ENCODE measurements at places on chromosomes 12 and 14. TPM values are rescaled to one million over a fixed set of nuclear protein-coding genes. Genes with fewer than 3 reads are reported as not detected.

MYBPC1 gene
- 0.08 TPM for polyA plus RNA-seq

COCH gene
- 8.5 TPM for polyA plus RNA-seq

TBX3 gene
- 1.7 TPM for polyA plus RNA-seq

KRT72 gene
- polyA plus RNA-seq = not detected

B4GALNT3 gene
- polyA plus RNA-seq = 13.6 TPM

OTOGL gene
- 0.42 TPM for polyA plus RNA-seq

MRPL52 gene
- polyA plus RNA-seq = 57.1 TPM

- H3K27me3 ChIP-seq = no peaks in the 10 kb centered on the region
- H3K36me3 ChIP-seq = no peaks in the 10 kb centered on the region
- no peak overlapping the region for H3K4me3 ChIP-seq
- H3K27ac ChIP-seq = no peak overlapping the region
Observed at GRCh38 chr12:45416126-45416525, 200.2 kb downstream of the ANO6 start.

DNA sequence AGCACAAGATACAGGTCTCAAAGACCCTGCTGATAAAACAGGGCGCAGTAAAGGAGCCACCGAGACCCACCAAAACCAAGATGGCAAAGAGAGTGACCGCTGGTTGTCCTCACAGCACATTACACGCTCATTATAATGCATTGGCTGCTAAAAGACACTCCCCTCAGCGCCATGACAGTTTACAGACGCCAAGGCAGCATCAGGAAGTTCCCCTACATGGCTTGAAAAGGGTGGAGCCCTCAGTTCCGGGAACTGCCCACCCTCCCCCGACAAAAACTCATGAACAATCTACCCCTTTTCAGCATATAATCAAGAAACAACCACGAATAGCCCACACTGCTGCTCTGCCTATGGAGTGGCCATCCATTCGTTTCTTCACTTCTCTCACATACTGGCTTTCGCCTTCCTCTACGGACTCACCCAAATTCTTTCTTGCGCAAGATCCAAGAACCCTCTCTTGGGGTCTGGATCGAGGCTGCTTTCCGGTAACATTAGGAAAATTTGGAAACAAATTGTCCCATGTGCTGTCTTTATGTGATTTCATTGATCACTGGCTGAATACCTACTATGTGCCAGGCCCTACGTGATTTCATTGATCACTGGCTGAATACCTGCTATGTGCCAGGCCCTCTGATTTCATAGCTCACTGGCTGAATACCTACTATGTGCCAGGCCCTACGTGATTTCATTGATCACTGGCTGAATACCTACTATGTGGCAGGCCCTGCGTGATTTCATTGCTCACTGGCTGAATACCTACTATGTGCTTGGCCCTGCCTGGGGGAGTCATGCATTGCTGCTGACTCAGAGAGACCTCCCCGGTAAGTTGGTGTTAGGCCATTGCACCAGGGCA, 126.4 kb downstream of the PIWIL1 start:
- no peaks in the 10 kb centered on the region for H3K27me3 ChIP-seq
- H3K36me3 ChIP-seq = no peaks in the 10 kb centered on the region
- H3K4me1 ChIP-seq = no peaks in the 10 kb centered on the region
- H3K4me3 ChIP-seq = no peak overlapping the region
- no peak for DNase-seq
- H3K27ac ChIP-seq = no peak overlapping the region

DNA sequence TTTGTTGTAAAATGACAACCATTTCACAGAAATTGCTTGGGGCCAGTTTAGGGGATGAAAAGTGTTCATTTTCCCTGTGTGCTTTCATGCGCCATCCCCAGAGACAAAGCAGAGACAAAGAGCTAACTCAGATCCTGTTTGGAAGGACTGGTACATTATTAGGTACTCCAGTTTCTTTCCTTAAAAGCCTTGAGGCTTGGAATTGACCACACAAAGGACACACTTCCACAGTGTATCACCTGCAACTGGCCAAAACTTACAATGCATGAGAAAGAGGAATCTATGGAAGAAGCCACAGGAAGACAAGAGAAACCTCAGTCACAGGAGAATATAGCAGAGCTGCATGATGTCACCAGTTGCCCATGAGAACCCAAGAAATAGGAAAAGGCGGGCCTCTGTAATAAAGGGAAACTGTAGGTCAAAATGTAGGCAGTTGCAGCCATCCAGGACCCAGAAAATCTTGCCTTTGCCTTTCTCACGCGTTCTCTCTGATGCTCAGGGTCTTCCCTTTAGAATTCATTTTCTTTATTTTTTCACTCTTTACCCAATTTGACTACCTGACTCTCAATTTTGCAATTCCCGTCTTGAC, 339.0 kb downstream of the RMST start:
- no peaks in the 10 kb centered on the region for H3K36me3 ChIP-seq
- no peaks in the 10 kb centered on the region for H3K4me1 ChIP-seq
- no peak overlapping the region for H3K4me3 ChIP-seq

DNA sequence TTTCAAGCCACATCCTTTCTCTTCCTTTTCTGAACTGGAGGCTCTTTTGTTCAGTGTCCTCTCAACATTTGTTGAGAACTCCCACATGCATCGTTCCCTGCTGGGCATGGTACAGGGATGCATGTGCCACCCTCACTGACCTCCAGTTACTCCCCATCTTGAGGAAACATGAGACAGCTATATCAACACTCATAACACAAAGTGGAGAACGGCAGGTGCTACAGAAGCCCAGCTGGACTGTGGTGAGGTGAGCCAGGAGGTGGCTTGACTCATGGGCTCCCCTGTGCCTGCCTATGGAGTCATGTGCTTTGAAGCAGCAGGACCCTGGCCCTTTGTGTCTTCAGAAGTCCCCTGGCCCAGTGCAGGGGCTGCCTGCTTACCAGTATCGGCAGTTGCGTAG, 9.7 kb downstream of the MYH6 start:
- H3K27ac ChIP-seq = no peak overlapping the region
- H3K27me3 ChIP-seq = no peaks in the 10 kb centered on the region
- DNase-seq = no peak
- H3K36me3 ChIP-seq = no peaks in the 10 kb centered on the region
- H3K4me1 ChIP-seq = no peaks in the 10 kb centered on the region

DNA sequence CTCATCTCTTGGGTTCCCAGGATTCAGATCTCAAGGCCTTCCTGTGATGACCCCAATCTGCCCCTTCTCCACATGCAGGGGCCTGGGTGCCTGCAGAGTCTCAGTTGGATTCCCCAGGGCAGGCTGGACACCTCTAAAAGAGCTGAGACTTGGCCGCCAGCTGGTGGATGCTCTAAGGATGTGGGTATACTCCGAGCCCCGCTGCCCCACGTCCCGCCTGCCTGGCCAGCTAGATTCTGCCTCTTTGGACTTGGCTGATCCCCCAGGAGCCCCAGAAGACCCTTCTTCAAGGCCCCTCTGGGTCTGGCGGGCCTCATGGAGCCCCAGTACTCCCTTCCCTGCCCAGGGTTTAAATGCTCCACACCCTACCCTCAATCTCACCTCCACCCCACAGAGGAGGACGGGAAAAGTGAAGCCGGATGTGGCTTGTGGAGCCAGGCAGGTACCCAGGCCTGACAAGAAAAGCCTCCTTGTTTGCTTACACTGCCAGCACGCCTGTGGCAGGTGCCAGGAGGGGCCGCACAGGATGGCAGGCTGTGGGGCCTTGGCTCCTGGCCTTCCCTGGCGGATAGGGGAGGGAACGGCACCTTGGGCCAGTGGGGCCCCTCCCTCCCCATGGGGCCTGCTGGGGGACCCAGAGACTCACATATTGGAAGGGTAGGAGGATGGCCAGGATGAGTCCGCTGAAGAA, 15.1 kb downstream of the FAIM2 start:
- DNase-seq = peak; percentile 36
- no peak overlapping the region for H3K4me3 ChIP-seq
- no peaks in the 10 kb centered on the region for H3K4me1 ChIP-seq
- no peaks in the 10 kb centered on the region for H3K27me3 ChIP-seq

- no peak for DNase-seq
- H3K4me1 ChIP-seq = no peaks in the 10 kb centered on the region
- H3K4me3 ChIP-seq = no peak overlapping the region
- peaks cover 3% of the 10 kb centered on the region for H3K36me3 ChIP-seq
- H3K27me3 ChIP-seq = no peaks in the 10 kb centered on the region
Observed at GRCh38 chr12:69583203-69583602, 2.1 kb upstream of the CCT2 start.

DNA sequence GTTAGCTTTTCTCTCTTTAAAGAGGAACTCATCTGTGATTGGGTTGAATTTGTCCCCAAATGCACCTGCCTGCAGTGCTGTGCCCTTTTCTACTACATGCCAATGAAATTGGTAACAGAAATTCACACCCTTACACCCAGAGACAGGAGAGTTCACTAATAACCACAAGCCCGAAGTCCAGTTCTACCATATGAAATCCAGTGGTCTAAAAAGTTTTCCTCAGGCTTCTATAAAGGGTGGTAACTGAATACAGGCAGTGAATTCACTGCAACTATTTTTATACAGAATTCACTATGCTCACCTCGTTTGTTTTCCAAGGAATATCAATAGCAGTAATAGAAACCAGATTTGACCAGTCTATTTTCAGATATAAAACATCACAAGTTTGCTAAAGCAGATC, 31.5 kb upstream of the SOS2 start:
- H3K4me3 ChIP-seq = no peak overlapping the region
- no peak overlapping the region for H3K27ac ChIP-seq
- no peak for DNase-seq
- no peaks in the 10 kb centered on the region for H3K4me1 ChIP-seq
